ENCODE measurements at places on chromosomes 3 and 15.

GRCh38 chr15:83012076-83012426, 612 bp upstream of the C15orf40 start:
- no peak for DNase-seq

GRCh38 chr15:99239545-99240198, 9.7 kb downstream of the TTC23 start:
- DNase-seq: no peak

- no peak for DNase-seq
These were observed 22.8 kb downstream of the STRIT1 start for GRCh38 chr3:155270485-155271342.

DNA sequence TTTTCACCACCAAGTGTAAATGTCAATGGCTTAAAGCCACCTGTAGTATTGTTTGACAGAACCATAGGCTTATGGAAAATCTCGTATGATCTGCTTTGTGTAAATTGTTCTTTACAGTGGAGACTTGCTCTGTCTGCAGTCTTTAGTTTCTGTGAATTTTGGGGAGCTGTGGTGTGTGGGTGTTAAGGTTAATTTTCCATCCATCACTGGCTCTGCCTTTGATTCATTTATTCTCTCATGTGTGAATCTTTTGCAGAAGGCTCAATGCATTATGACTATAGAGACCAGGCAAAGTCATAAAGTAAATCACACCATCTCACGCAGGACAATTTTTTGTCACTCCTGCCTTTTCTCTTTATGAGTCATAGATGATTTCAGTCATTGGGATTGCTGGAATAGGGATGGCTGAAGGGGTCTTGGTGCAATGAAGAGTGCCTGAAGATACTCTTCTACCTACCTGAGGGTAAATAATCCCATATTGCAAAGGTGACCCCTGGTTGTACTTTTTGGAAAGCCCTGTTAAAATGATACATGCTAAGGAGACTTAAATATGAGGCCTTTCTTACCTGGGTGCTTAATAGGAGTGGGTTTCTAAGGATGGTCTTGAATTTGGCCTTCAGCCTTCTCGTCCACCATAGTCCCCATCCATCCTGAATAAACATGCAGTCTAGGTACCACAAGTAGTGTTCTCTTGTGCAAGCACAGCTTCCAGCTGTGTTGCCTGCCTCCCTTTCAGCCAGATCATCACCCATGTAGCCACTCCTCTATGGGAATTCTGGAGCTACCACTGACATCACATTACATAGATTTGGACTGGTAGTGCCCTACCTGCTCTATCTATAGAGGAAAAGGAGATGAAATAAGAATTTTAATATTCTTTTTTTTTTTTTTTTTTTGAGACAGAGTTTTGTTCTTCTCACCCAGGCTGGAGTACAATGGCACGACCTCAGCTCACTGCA, 14.3 kb downstream of the TGFBR2 start:
- DNase-seq: no peak

DNA sequence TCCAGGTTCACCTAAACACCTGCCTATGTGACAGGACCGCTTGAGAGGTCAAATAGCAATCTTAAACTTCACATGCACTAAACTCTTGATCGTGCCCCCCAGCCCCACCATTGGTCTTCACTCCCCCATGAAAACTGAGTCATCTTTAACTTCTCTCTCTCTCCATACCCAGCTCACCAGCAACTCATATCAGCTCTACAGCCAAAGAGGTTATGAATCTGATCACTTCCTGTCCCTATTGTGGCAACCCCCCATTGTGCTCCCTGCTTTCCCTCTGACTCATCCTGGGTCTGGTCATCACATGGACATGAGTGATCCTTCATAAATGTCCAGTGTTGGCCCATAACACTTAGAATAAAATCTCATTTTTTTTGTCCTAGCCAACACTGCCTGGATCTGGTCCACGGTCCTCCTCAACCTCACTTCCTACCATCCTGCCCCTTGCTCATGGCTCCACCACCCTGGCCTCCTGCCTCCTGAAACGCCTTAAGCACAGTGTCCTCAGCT, 103.4 kb upstream of the HACD2 start:
- no peak for DNase-seq

DNA sequence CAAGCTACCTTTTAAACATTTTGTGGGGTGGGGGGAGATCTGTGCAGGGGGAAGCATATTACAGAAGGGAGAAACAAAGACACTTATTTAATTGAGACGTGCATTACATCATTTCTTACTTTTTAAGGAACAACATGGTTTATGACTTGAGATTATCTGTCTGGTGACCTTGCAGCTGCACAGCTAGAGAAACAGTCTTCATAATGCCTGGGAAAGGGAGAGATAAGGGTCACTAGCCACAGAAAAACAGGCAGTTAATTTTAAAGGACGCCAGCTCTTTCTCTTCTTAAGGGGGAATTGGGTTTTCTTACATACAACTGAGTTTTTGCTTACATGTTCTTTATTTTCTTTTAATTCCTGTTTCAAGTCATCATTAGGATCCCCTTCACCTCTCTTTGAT, 147.9 kb downstream of the SST start:
- DNase-seq: no peak

DNA sequence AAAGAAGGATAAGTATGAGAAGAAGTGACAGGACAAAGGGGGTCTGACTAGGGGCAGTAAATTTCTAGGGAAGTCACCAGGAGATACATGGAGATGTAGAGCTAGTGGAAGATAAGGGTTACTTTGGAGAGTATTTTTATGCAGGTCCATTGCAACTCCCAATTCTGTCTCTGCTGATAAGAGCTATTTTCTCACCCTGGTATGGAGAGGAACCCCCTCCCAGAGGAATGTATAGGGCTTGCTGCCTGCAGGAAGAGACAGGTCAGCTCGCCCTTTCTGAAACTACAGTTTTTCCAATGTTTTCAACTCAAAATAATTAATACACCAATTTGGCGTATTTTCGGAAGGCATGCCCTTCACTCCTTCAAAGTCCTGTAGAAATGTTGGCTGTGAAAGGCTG, 11.4 kb upstream of the CORO2B start:
- no peak for DNase-seq

DNA sequence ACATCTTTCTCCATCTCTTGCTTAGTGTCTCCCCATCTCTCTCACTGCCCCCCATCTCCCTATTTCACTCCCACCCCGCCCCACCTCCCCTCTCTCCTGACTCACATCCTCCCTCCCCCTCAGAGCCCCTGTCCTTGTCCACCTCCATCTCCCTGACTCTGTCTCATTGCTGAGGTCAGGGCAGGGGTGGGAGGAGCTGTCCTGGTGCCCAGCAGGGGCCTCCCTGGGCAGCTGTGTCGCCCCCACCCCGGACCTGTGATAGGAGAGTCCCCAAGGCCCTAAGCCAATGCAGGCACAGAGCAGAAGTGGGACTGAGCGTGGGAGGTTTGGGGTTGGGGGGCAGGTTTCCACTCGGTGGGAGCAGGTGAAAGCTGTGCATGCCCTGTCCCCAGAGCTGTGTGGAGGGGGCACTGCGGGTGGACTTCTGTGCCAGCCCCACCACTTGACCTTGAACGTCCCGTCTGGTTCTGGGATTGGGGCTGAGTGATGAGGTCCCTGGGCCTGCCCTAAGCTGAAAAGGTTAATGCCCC, 210.8 kb downstream of the TBC1D2B start:
- DNase-seq: no peak

GRCh38 chr3:41653571-41654239, 308.2 kb downstream of the ULK4 start:
- DNase-seq: no peak

- no peak for DNase-seq
These were observed 79.6 kb downstream of the MLH1 start for GRCh38 chr3:37072892-37073291.

GRCh38 chr15:39887832-39888231, 32.2 kb downstream of the GPR176 start:
- no peak for DNase-seq

DNA sequence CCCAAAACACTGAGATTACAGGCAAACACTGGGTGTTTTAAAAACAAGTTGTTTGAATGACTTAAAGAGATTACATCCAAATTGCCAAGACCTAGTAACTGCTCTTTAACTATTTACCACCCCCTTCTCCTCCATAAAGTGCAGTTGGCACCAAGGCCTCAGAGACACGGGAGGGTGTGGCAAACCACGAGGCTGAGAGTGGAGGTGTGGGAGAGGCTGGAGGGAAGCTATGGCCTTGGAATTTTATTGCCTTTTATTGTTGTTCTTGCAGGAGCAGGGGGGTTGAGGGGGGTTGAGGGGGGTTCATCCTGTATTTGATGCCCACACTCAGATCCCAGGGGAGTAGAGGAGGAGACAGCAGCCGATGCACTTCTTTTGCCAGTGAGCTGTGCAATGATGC, 75.9 kb upstream of the CTDSPL start:
- DNase-seq: no peak

- DNase-seq: no peak
These were observed 680.6 kb downstream of the EPHA3 start for GRCh38 chr3:89787979-89788378.

- DNase-seq: no peak
These were observed 37.0 kb downstream of the PIK3R4 start for GRCh38 chr3:130709671-130710070.

DNA sequence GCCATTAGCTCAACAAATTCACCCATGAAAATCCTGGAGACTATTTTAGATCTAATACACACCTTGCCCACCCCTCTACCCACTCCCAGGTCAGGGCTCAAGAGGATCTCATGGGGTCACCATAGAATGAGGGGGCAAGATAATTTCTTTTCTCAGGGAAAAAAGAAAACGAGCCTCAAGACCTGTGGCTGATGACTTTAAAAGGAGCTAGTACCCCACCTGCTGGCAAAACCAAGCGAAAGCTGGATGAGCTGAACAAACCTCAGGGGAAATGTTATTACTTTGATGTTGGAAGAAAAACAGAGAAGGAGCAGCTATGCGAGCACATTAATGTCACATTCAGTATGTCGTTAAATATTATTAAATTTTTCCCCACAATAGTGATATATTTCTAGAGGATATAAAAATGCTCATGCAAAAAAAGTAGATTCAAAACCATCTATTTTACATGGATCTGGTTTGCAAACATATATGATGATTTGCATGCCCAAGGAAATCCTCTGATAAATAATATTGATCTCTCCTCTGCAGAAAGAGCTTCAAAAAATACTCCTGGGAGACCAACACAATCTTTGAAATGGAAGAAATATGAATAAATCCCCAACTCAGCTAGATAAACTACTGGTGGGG, 37.7 kb downstream of the PLD1 start:
- no peak for DNase-seq

DNA sequence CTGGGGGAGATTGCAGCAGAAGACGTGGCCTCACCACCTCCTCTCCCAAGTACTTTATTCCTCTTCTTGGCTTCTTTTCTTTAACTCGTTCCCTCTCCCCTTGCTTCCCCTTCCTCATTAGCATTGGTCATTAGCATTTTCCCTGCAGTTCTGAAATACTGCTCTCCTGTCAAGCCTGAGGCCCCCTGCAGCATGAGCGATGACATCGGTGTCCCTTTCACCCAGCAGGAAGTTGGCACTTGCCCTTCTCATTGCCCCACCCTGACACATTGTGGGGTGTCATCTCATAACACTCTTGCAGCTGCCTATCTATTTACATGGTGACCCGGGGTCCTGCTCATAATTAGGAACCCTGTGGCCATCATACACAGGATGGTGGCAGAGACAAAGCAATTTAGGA, 167.1 kb downstream of the ARRDC4 start:
- no peak for DNase-seq

- no peak for DNase-seq
These were observed 17.6 kb upstream of the COLQ start for GRCh38 chr3:15539066-15539465.

DNA sequence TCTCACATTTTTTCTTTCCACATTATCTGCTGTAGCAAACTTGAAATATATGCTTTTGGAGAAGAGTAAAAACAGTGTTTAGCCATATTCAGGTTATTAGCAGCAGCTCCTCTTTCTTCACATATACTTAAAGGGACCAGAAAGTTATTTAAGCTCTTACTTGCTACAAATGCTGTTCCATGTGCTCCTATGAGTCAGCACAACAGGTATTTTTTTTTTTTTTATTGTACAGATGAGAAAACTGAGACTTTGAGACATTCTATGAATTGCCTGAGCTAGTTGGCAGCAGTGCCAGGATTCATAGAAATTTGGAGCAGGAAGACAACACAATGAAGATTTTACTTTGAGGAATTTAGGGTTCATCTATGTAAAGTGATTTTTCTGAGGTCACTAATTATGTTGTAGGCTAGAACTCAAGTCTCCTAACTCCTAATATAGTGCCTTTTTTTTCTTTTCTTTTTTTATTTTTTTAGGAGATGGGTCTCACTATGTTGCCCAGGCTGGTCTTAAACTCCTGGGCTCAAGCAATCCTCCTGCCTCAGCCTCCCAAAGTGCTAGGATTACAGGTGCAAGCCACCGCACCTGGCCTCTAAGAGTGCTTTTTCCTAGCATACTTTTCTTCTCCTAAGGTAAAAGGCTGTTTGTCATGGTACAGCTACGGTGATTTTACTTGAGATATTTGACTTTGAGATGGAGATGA, 23.6 kb downstream of the SETD5 start:
- no peak for DNase-seq

DNA sequence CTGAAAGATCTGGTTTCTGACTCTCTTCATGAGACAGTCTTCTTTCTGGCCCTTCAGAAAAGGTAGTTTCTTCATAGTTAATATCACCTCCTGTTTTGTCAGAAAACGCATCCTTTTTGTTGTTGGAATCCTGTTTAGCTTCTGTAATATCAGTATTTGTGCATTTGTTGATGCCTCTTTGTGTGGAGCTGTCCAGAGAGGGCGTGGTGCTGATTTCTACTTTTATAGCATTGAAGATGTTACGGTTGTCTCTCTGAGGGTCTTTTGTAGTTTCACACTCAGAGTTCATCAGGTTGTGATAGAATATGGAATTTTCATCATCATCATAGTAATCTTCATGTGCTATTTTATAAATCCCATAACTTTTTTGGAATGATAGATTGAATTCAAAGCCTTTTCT, 8.9 kb downstream of the GPR149 start:
- DNase-seq: no peak

- DNase-seq: peak; percentile 0
These were observed 503 bp downstream of the HLTF start for GRCh38 chr3:149085828-149086231.

GRCh38 chr15:73313861-73314260, 54.9 kb downstream of the HCN4 start:
- no peak for DNase-seq

DNA sequence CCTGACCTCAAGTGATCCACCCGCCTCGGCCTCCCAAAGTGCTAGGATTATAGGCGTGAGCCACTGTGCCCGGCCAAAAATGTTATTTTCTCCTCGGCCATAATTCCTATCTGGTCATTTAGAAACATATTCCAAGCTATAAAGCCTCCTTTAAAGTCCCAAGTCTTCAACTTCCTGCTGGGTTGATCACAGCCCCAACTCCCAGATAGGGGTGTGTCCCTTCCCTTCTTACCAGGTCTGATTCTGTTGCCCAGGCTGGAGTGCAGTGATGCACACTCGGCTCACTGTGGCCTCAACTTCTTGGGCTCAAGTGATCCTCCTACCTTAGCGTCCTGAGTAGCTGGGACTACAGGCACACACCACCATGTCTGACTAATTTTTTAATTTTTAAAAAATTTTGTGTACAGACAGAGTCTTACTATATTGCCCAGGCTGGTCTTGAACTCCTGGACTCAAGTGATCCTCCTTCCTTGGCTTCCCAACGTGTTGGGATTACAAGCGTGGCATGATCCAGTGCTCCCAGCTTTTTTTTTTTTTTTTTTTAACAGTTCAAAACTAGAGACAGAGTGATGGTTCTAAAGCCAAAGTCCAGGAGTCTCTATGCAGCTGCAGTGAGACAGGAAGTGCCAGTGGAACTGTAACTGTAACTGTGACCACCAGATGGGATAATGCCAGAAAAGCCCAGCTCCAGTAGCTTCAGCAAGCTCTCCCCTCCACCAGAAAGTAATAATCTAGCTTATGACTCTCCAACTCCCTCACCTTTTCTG, 8.2 kb upstream of the PRKAR2A start:
- no peak for DNase-seq

All from stimulated activated CD8-positive, alpha-beta memory T cell treated with anti-CD3 and anti-CD28 coated beads, Interleukin-7, amount 100 ng/mL, for 1 hour (primary cell).